ENCODE measurements at places on chromosomes 4 and X. TPM values are rescaled to one million over a fixed set of nuclear protein-coding genes. Genes with fewer than 3 reads are reported as not detected.

Gene TFE3
- 31.7 TPM for total RNA-seq

Gene SLC10A6
- total RNA-seq: 0.10 TPM

Gene DIPK2B
- 141 TPM for total RNA-seq

Gene PLP1
- total RNA-seq: not detected

Gene VSIG1
- 0.65 TPM for total RNA-seq

Gene RADX
- under 0.01 TPM for total RNA-seq

Gene FAM199X
- total RNA-seq: 31.0 TPM

Gene GAGE12H
- total RNA-seq: not detected

Gene MSANTD1
- total RNA-seq: 1.1 TPM

Gene F8A3
- 3.9 TPM for total RNA-seq

Gene NAT8L
- total RNA-seq: under 0.01 TPM

Gene TEX13C
- not detected for total RNA-seq

Gene AMTN
- not detected for total RNA-seq

Gene TMEM192
- total RNA-seq: 20.7 TPM

Gene KIT
- total RNA-seq: 21.4 TPM

Gene CDKL2
- total RNA-seq: 0.29 TPM

Gene ZXDB
- 18.3 TPM for total RNA-seq

Gene SRPX
- total RNA-seq: 108 TPM

Gene GABRA4
- not detected for total RNA-seq

Gene PNCK
- total RNA-seq: not detected

Gene SPIN4
- 6.4 TPM for total RNA-seq

Gene BEND4
- under 0.01 TPM for total RNA-seq

Gene LANCL3
- total RNA-seq: 0.98 TPM

Gene PORCN
- 8.7 TPM for total RNA-seq

Gene HPGDS
- total RNA-seq: not detected

Gene GIMD1
- total RNA-seq: not detected

Gene PGAM4
- not detected for total RNA-seq

Gene IL13RA2
- 0.19 TPM for total RNA-seq

Gene ASB9
- 14.2 TPM for total RNA-seq

Gene NSG1
- total RNA-seq: 0.57 TPM

Gene KLHL13
- 6.3 TPM for total RNA-seq

Gene GC
- total RNA-seq: not detected

Gene GUCY1B1
- 4.7 TPM for total RNA-seq

Gene PABPC5
- 0.48 TPM for total RNA-seq

Gene SMR3B
- total RNA-seq: not detected

Gene FDCSP
- total RNA-seq: not detected

Gene NXF2
- not detected for total RNA-seq

Gene NIPAL1
- 1.1 TPM for total RNA-seq

Gene APLN
- 237 TPM for total RNA-seq

Gene PASD1
- total RNA-seq: not detected

Gene MAGEC3
- total RNA-seq: not detected

Gene CXCL8
- total RNA-seq: 175 TPM

Gene CFI
- 47.0 TPM for total RNA-seq

Gene CAPN6
- total RNA-seq: not detected

Gene USP17L13
- not detected for total RNA-seq

Gene NPFFR2
- not detected for total RNA-seq

Gene RTL9
- total RNA-seq: not detected

Gene MAGEA12
- not detected for total RNA-seq
